MM.1S (cell line): ENCODE measurements at places on chromosomes 2 and 18.
A peak's percentile ranks its signal among the peaks of the same experiment; 100 is the strongest.

DNA sequence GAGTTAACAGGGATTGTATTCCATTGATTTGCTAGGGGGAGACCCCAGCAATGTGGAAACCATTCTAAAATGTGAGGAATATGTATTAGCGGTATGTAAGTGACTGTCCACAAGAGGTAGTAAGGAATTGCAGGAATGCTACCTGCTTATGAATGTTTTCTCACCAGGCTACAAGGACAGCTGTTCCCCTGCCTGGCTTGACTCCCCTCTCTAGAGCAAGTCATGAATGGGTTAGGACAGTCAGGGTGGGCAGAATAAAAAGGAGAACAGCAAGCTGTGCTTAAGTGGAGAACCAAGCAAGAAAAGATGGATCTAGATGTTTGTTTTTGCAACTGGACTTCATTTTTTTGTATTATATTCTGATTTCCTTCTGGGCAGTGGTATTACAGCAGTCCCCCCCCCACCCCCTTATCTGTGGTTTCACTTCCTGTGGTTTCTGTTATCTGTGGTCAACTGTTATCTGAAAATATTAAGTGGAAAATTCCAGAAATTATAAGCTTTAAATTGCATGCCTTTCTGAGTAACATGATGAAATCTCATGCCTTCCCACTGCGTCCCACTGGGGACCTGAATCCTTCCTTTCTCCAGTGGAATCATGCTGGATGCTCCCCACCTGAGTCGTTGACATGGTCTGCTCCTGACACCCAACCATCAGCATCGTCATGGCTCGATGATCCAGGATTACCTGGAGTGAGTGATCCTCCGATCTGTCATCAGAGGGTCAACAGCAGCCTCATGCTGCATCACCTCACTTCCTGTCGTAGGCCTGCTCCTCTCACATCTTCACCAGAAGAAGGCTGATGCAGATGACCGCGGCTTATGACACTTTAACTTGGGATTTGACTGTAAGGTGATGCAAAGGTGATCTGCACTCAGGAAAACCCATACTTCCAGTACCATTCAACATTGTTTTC is 52.2 kb downstream of the VAPA start:
- no peak for DNase-seq
- no peaks in the 10 kb centered on the region for H3K36me3 ChIP-seq
- peaks cover 13% of the 10 kb centered on the region for H3K4me1 ChIP-seq
- no peaks in the 10 kb centered on the region for H3K27me3 ChIP-seq
- no peak overlapping the region for H3K4me3 ChIP-seq

GRCh38 chr18:61893309-61893970 is 633 bp upstream of the RNF152 start:
- H3K36me3 ChIP-seq: no peaks in the 10 kb centered on the region
- peaks cover 5% of the 10 kb centered on the region; the same call in 1 of the 2 replicates for H3K27me3 ChIP-seq
- H3K4me1 ChIP-seq: 0 out of 2 replicates have a peak, but pooled peaks cover 3% of the 10 kb centered on the region
- no peak overlapping the region for H3K27ac ChIP-seq

GRCh38 chr2:146477383-146477782 is 1367.4 kb upstream of the ACVR2A start:
- no peaks in the 10 kb centered on the region for H3K36me3 ChIP-seq
- no peaks in the 10 kb centered on the region for H3K27me3 ChIP-seq

DNA sequence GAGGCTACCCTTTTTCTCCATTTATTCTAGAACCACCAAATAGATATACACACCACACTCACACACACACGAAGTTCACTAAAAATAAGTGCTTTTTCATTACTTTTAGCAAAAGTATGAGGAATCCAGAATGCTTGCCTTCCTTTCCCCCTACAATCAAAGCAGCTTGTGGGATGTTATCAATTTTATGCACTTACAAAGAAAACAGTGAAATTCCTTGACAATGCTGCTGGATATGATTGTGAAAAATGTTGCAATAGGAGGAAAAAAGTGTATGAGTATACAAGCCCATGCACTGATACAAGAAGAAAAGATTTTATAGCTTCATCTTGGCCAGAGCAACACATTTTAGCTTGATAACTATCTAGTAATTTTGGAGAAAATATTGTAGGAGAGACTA is 269.2 kb downstream of the XIRP2 start:
- no peak overlapping the region for H3K4me3 ChIP-seq
- H3K27ac ChIP-seq: no peak overlapping the region
- no peak for DNase-seq
- no peaks in the 10 kb centered on the region for H3K36me3 ChIP-seq

DNA sequence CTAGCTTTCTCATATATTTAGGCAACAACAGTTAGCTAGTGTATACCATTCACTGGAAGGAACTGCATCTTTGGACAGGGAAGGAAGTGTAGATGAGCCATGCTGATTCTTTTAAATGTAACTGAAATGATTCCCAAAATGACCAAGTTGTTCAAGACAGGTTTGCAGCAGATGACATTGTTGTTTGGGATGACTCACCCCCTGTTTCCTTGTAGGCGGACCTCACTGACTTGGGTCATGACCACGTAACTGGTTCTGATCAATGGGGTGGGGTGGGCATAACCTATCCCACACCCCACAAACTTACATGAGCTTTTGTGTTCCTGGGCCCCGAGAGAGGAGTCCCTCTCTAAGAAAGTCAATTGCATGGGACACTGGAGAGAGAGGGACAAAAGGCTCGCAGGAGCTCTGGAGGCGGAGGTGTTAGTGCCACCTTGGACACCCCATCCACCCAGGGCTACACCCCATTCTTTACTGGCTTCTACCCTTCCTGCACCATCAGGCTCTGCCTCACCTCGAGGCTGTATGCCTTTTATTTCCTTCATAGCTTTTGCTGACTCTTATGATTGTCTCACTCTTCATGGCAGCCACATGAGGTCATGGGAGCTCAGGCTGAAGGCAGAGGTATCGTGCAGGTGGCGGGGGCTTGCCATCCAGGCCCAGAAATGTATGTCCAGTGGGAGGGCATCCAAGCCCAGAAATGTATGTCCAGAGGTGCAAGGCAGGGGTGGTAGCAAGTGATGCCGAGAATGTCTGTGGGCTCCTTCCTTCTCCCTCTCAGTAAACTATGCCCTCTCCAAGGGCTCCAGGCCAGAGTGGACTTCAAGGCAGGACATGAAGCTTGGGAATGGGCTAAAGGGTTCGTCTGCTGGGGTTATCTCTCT is 108.0 kb downstream of the TWIST2 start:
- DNase-seq: no peak
- no peaks in the 10 kb centered on the region for H3K27me3 ChIP-seq
- H3K4me3 ChIP-seq: no peak overlapping the region
- H3K4me1 ChIP-seq: no peaks in the 10 kb centered on the region
- H3K36me3 ChIP-seq: no peaks in the 10 kb centered on the region
- H3K27ac ChIP-seq: no peak overlapping the region

GRCh38 chr2:45941531-45942236 is 290.2 kb downstream of the PRKCE start:
- no peak for DNase-seq
- H3K4me1 ChIP-seq: no peaks in the 10 kb centered on the region
- no peaks in the 10 kb centered on the region for H3K36me3 ChIP-seq
- no peak overlapping the region for H3K4me3 ChIP-seq
- H3K27me3 ChIP-seq: no peaks in the 10 kb centered on the region

GRCh38 chr2:79131687-79132086 is 11.4 kb downstream of the REG1A start:
- no peaks in the 10 kb centered on the region for H3K36me3 ChIP-seq
- H3K4me1 ChIP-seq: no peaks in the 10 kb centered on the region
- no peak for DNase-seq

DNA sequence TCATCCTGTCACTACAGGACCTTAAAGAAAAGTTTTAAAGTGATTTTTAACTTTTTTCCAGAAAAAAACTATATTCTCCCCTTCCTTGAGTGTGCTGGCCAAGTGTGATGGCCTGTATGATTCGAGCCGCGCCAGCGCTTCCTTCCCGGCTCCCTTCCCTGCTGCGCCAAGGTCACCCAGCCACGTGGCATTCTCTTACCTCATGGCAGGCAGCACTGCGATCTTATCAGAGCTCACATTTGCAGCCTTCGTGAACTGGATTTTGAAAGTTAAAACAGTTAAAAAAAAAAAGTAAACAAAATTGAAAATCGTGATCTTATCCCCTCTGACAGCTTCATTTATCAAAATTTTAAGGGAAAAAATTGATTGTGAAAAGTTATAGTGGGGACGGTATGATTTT is 279.8 kb downstream of the PTGR3 start:
- no peaks in the 10 kb centered on the region for H3K4me1 ChIP-seq
- no peak overlapping the region for H3K4me3 ChIP-seq
- no peak for DNase-seq
- no peak overlapping the region for H3K27ac ChIP-seq
- no peaks in the 10 kb centered on the region for H3K27me3 ChIP-seq

DNA sequence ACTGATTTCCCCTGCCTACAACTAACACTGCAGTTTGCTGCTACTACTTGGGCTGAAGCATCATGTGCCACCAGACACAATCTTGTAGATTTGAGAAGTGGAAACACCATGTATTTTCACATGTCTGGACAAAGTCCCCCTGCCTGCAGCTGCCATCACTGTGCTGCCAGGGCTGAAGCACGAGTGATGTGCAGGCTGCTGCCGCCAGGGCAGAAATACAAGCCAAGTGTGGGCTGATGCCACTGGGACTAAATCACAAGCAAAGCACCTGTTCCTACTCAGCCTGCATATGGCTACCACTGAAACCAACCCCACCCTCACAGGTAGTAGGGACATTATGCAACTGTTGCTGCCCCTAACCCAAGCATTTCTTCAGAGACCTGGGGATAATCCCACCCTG is 179.5 kb upstream of the SLC35G4 start:
- H3K4me3 ChIP-seq: no peak overlapping the region
- H3K36me3 ChIP-seq: no peaks in the 10 kb centered on the region
- H3K27me3 ChIP-seq: no peaks in the 10 kb centered on the region
- DNase-seq: no peak

DNA sequence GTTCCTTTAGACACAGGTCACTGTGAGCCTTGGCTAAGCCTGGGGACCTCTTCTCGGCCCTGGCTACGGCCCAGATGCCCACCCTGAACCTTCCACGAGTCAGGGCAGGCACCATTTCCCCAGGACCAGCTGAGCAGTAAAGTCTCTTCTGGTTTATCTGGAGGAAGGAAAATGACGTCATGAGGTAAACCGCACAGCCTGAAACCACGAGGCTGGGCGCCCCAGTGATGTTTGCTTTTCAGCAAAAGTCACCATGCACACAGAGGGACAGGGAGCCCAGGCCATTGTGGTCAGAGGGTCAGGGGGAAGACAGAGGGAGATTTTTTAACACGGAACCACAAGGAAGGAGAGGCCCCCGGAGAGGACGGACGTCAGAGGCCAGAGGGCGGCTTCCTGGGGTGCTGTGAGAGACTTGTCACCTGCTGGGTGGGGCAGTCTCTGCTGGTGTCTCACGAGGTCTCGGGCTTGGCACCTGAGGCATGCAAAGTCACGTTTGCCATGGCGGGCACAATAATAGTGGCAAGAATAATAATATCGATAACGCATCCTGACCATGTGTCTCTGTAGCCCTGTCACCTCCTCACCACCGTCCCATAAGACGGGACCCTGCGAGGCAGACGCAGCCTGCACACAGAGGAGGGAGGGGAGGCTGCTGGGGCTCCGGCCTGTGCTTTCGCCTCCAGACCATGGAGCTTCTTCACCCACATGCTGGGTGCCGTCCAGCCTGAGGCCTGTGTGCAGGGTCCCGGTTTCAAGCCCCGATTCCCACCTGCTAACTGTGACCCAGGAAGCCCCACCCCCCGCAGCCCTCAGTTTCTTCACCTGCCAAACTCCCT is 33.2 kb upstream of the FOSL2 start:
- peaks cover 13% of the 10 kb centered on the region for H3K4me1 ChIP-seq
- H3K27me3 ChIP-seq: no peaks in the 10 kb centered on the region
- H3K27ac ChIP-seq: peak overlapping the region; percentile 80
- H3K4me3 ChIP-seq: no peak overlapping the region; the same call in 1 of the 2 replicates
- DNase-seq: peak; percentile 88

DNA sequence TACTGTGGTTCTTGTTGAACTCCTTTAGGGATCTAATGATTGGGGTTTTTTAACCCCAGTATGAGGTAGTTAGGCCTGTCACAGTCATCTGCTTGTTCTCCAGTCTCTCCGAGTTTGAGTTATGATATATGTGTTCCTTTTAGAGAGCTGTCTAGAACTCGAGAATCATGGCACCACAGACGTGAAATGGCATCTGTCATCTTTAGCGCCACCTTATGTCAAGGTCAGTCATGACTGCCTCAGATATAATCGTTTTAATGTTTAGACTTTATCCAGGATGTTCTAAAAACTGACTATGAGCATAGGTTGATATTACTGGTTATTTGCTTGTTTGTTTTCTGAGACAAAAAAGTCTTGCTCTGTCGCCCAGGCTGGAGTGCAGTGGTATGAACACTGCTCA is 112.2 kb downstream of the CEP192 start:
- H3K27ac ChIP-seq: no peak overlapping the region
- H3K4me3 ChIP-seq: no peak overlapping the region
- H3K27me3 ChIP-seq: no peaks in the 10 kb centered on the region
- H3K4me1 ChIP-seq: no peaks in the 10 kb centered on the region
- DNase-seq: no peak

DNA sequence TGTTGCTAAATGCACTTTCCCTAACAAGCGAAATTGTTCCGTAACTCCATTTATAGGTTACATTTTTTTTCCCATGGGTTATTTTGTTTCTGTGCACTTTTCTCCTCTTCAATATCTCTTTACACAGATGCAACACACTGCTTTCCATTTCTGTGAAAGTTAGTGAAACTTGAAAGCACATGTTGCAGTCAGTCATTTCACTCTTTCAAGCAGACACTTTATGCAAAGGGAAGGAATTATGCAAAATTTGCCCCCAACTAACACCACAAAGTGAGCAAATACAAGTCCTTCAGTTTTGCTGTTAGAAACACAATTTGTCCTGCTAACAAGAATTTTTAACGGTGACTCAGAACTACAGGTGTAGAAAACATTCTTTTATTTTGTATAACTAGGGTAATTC is 124.8 kb downstream of the PTH2R start:
- DNase-seq: no peak
- no peak overlapping the region for H3K27ac ChIP-seq
- no peaks in the 10 kb centered on the region for H3K4me1 ChIP-seq
- no peaks in the 10 kb centered on the region for H3K36me3 ChIP-seq
- no peaks in the 10 kb centered on the region for H3K27me3 ChIP-seq

GRCh38 chr2:54419388-54419787 is 36.7 kb upstream of the SPTBN1 start:
- no peak for DNase-seq
- H3K4me1 ChIP-seq: no peaks in the 10 kb centered on the region
- H3K27me3 ChIP-seq: no peaks in the 10 kb centered on the region
- H3K36me3 ChIP-seq: no peaks in the 10 kb centered on the region
- H3K4me3 ChIP-seq: no peak overlapping the region
- no peak overlapping the region for H3K27ac ChIP-seq

- H3K27ac ChIP-seq: no peak overlapping the region
- H3K4me1 ChIP-seq: peaks cover 8% of the 10 kb centered on the region; the same call in 1 of the 2 replicates
- H3K4me3 ChIP-seq: no peak overlapping the region
- H3K27me3 ChIP-seq: no peaks in the 10 kb centered on the region
- no peak for DNase-seq
Measured at GRCh38 chr2:207161247-207162123, 4.3 kb downstream of the KLF7 start.
